ENCODE measurements at places on chromosomes 11 and 22.

DNA sequence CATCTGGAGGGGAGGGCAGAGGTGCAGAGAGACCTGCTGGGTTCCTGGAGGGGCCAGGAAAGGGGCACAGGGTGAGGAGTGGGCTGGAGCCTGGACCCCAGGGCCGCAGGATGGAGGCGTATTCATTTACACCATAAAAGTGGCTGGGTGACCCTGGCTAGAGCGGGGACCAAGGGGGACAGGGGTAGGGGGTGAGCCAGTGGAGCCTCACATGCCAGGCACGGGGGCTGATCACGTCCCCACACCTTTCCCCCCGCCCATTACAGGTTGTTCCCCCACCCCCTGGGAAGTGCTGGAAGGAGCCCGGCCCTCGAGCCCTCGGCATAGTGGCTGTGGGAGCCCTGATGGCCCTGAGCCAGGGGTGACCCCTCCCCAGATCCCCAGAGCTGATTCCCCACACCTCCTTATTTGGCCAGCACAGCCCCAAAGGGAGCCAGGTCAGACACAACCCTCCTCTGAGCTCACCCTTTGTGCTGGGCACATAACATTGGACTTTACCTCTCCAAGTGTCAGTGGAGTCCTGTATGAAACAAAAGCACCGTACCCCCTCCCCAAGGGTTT, 781 bp downstream of the TCIRG1 start:
- no peak for DNase-seq

- no peak for DNase-seq
Observed at GRCh38 chr11:32279672-32280071, 155.7 kb downstream of the WT1 start.

DNA sequence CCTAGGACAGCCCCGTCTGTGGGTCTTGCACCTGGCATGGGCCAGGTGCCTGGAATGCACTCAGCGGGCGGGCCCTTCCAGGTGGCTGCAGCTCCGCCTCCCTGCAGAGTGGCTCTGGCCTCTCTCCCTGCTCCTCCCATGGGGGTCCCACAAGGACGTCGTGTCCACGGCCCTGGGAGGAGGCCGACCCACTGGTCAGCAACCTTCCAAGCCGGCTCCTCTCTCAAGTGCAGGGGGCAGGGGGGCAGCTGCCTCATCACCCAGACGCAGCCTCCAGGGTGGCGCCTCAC, 41.9 kb downstream of the CERK start:
- DNase-seq = no peak

DNA sequence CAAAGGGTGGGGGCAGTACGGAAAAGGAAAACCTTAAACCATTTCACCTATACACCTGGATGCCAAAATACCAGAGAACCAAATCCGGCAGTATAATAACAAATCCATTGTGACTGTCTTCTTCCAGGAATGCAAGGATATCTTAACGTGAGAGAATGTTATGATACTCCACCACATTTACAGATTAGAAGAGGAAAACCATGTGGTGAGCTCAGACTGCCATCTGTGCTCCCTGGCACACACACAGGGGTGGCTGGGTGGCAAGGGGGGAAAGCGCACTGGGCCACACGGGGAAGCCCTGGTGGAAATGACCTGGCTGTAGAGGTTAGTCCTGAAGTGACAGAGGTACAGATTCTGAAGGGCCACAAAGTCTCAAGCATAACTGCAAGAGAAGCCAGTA, 9.9 kb downstream of the EIF1AD start:
- DNase-seq = no peak

- DNase-seq = no peak
Observed at GRCh38 chr11:33211153-33211552, 46.0 kb upstream of the HIPK3 start.

DNA sequence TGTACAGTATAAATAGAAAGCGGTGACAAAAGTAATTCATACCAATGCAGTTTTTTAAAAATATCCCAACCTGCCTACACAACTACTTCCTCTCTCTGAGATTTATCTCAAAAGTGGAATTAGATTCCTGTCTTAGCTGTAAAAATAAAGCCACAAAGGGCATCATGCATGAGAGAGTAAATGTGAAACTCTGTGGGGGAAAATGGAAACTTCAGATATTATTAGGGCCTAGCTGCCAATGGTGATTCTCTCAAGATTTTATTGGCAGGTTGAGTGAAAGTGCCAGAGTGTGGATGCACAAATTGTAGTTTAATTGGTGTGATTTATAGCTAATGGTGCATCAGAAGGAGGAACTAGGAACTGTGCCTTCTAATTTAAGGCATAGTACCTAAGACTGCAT, 356.9 kb upstream of the CCDC90B start:
- no peak for DNase-seq

DNA sequence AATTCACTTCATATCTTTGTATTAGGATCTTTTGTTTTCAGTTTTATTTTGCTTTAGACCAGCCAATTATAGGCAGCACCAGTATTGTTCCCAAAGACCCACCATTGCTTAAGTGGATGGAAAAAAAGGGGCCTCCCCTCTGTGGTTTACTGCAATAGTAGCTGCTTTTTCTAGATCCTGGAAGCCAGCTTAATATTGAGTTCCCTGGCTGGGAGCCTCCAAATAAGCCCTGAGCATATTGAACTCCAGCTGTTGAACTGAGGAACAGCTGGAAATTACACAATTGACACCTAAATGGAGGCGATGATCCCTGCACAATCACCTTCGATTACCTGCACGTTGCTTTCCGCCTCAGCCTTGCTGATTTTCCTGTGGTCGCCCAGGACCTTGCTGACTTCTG, 576.0 kb downstream of the SOX6 start:
- no peak for DNase-seq

All from stimulated activated naive B cell treated with anti-CD40 and anti-IgM and Interleukin-4, amounts not matched to agents 10 μg/mL and 1 μg/mL and 100 μg/mL, for 72 hours (primary cell).